ENCODE measurements at places on chromosomes 3 and 15.
A peak's percentile ranks its signal among the peaks of the same experiment; 100 is the strongest.

DNA sequence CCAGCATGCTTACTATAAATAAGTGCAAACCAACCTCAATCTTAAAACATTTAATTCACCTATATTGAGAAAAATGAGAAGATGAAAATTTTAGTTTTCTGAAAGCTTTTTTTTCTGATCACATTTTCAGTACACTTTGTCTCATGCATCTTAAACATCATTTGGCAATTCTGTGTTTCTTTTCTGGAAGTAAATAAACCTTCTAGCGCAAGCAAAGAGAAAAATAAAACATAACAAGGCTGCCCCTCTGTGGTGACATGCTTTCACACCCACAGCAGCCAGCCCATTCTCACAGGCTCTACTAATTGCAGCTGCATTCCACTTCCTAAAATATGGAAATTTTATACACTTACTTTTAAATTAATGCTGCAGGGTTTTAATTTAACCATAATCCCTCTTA is 90.1 kb downstream of the NEK10 start:
- no peak for DNase-seq

- DNase-seq, result no peak
Observed at GRCh38 chr3:33299395-33300081, 22.3 kb downstream of the FBXL2 start.

GRCh38 chr3:99439892-99440291 is 198.5 kb upstream of the COL8A1 start:
- DNase-seq, result peak; percentile 71

DNA sequence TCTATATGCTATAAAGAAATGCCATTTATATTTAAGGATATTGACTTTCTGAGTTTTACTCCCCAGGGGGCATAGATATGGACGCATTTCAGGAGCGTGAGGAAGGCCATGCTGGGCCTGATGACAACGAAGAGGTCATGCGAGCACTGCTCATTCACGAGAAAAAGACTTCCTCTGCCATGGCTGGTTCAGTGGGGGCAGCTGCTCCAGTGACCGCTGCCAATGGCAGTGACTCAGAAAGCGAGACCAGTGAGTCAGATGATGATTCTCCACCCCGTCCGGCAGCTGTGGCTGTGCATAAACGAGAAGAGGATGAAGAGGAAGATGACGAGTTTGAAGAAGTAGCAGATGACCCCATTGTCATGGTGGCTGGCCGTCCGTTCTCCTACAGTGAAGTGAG is 38.4 kb downstream of the GTF2E1 start:
- no peak for DNase-seq

GRCh38 chr3:174170248-174170647 is 688.9 kb upstream of the NAALADL2 start:
- DNase-seq, result no peak

GRCh38 chr3:101695779-101696372 is 9.4 kb upstream of the RPL24 start:
- DNase-seq, result no peak

DNA sequence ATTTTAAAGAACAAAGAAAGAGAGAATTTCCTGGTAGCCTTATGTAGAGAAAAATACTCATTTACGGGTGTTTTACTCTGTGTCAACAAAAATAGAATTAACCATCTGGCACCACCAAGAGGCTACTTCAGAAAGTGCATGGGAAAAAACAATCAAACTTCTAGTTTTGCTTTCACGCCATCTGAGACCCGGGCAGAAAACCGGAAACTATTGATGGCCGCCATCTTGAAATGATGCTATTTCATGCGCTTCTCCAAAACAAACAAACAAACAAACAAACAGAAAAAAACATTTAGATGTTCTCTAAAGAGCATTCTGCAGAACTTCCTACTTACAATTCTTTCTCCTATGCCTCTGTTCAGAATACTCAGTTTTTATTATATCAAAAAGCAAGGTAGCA is 49.4 kb upstream of the SYNPR start:
- peak; percentile 17 for DNase-seq

DNA sequence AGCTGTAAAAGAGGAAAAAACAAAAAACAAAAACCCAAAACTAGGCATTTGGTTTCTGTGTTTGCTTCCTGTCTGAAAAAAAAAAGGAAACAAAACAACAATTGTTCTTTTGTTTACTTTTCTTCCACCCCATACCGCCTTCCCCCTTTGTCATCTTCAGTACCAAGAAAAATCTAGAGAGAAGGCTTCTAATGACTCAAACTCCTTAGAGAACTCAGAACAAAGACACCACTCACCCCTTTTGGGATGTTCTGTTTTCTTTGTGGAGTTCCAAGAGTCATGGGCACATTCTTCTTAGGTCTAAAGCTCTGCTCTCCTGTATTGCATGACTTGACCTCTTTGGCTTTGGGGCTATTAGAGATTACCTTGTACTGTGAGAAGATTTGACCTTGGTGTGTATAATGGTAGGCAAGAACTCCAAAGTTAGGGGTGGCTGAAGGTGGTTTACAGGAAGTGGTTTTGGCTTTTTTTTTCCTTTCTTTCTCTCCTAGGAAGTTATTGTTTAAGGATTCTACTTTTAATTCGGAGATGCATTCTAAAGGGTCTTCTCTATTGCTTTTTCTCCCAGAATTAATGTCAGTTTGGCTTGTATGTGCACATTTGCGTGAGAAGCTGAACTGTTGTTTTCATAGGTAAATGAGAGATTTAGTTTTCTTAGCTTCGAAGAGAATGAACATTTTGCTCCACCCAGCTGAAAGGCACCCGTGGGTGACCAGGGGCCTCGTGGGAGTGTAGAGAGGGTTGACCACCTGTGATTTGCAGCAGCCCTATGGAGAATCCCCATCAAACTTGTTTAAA is 39.5 kb upstream of the ZBTB20 start:
- no peak for DNase-seq

- no peak for DNase-seq
Observed at GRCh38 chr3:2945121-2945520, 165.1 kb downstream of the IL5RA start.

DNA sequence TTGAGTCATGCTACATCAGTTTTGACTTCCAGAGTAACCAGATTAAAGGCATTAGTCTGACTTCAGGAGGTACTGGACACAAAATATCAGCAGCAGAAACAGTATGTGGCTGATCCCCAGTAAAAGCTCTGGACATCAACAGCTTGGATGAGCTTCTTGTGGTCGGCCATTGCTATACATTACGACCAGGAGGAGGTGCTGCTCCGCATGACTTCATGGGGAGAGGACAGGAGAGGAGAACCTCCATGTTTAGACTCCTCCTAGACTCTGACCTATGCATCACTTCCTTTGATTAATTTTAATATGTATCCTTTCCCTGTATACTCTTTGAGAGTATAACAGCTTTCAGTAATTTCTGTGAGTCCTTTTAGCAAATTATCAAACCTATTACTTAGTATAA is 285.6 kb upstream of the ARHGEF26 start:
- DNase-seq, result no peak

- no peak for DNase-seq
Observed at GRCh38 chr3:31815631-31816440, 165.2 kb downstream of the OSBPL10 start.

DNA sequence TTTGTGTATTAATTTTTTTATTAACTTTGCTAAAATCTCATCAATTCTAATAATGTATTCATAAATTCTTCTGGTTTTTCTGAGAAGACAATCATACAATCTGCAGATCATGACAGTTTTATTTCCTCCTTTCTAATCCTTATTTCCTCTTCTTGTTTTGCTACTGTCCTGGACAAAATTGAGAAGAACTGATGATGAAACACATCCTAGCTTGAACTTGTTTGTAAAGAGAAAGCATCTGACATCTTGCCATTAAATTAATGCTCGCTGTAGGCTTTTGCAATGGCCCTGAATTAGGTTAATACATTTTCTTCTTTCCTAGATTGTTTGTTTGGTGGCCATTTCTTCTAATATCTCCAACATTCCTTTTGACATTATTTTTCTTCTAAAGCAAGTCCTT is 110.9 kb upstream of the TPM1 start:
- no peak for DNase-seq

GRCh38 chr15:29516929-29517328 is 247.3 kb upstream of the NSMCE3 start:
- DNase-seq, result no peak

- no peak for DNase-seq
Observed at GRCh38 chr3:23219117-23219516, 16.0 kb downstream of the UBE2E2 start.

- DNase-seq, result no peak
Observed at GRCh38 chr15:85010071-85010385, 28.4 kb downstream of the PDE8A start.

DNA sequence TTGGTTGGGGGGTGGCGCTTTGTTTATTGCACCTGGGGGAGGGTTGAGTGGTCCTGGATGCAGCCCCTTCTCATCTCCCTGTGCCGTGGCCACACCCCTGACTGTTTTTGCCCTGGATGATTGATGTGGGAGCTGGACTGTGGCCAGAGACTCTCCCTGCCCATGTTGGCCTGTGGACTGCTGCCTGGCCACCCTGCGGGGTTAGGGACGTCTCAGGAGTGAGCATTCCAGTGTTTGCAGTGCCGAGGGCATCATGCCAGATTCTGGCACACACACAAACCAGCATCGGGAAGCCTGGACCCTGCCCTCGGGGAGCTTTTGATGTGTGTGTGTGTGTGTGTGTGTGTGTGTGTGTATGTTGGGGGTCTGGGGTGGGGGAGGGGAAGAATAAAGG is 15.8 kb downstream of the APBA2 start:
- DNase-seq, result no peak

DNA sequence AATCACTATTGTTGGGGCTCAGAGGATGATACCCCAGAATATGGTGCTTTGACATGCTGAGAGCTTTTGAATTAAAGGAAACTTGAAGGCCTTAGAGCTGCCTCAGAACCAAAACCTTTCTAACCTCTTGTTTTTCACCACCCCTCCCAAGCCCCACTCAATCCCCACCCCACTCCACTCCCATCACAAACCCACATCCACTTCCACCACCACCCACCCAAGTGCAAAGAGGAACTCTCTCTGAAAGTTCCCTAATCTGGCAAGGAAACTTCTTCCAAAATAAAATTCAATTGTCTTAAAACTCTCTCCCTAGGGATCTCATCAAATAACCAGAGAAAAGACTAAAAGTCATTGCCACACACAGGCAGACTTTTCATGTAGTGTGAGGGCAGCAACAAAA is 301.2 kb upstream of the ARHGEF26 start:
- DNase-seq, result no peak

DNA sequence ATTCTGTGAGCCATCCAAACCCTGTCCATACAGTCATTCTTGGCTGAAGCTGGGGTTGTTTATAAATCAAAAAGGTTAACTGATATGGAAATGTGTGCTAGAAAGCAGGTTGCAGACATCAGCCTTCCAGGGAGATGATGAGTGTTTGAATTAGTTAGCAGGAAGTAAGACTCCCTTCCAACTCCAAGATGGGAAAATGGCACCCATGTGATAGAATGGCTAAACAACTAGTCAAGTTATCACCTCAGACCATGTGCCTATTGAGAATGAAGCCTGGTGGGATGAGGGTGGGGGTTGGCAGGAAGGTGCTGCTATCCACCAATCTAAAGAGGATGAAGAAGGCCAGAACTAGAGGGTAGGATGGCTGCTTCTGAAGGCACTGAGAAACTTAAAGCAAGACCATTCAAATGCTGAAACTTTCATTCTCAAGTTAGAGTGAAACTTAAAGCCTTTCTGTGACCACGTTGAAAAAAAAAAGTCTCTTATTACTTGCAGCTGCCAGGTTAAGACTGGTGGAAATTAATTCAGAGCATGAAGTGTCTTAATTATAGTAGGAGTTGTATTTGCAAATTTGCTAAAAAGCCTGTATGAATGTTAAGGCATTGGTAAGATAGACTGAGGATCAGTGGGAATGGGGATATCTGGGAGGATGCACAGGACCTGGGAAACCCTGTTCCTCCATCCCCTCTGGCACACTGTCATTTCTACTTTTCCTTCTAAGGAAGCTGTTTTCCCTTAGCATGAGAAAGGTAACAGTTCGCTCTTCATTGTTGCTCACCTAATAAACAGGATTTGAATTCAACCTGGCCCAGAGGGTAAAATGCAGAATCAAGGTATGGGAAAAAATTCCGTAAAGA is 36.8 kb downstream of the CCR3 start:
- DNase-seq, result no peak

GRCh38 chr3:71636001-71636400 is 52.5 kb upstream of the FOXP1 start:
- DNase-seq, result no peak

- DNase-seq, result no peak
Observed at GRCh38 chr15:92981333-92981732, 81.2 kb downstream of the CHD2 start.

DNA sequence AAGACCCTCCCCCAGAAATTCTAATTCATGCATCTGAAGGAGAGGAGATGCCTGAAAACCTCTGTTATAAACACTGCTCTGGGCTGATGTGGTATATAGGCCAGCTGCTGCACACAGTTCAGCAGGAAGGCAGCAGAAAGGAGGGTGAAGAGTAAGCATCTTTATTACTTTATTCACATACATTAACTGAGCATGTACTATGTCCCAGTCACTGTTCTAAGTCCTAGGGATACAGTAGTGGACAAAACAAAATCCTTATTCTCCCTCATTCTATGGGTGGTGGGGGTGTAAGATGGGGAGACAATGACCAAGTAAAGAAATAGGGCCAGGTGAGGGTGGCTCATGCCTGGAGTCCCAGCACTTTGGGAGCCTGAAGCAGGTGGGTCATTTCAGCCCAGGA is 17.8 kb upstream of the CHRNB4 start:
- no peak for DNase-seq

- no peak for DNase-seq
Observed at GRCh38 chr3:99232696-99233095, 331.2 kb upstream of the DCBLD2 start.

- no peak for DNase-seq
Observed at GRCh38 chr3:30640851-30641250, 34.5 kb downstream of the TGFBR2 start.

DNA sequence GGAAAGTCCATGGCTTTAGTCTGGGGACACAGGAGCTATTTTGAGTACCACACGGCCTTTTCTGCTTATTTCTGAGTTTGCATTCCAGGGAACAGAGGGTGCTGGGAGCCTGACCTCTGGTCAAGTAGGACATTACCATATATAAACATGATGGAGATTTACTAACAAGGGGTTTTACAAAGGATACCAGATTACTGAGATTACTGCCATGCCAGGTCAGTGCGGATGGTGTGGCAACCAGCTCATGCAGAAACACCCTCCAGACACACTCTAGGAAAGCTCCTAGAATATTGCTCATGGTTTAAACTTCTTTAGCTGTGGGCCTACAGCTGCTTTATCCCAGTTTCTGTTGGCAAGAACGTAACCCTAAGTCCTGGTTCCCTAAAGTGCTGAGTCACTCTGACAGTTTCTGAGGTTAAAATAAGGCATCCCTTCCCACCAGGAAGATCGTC is 54.3 kb upstream of the AGTR1 start:
- no peak for DNase-seq

GRCh38 chr3:159828542-159828943 is 160.1 kb upstream of the IL12A start:
- DNase-seq, result peak; percentile 15

DNA sequence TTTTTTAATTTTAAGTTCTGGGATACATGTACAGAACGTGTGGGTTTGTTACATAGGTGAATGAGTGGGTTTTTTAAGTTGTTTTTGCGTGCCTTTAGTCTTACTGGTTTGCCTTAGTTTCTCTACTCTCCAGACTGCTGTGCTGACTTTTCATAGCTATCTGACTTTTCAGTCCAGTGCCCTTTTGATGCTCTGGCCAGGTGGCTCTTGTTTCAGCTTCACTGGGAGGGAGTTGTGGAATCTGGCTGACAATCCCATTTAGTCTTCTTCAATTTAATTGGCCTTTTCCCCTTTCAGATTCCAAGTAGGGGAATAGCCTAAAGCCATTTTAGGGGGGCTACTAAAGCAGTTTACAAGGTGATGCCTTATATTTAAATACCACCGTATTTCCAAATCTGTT is 30.1 kb downstream of the FNDC3B start:
- DNase-seq, result no peak
